ENCODE measurements at places on chromosomes 4 and X. TPM values are rescaled to one million over a fixed set of nuclear protein-coding genes. Genes with fewer than 3 reads are reported as not detected.

DNA sequence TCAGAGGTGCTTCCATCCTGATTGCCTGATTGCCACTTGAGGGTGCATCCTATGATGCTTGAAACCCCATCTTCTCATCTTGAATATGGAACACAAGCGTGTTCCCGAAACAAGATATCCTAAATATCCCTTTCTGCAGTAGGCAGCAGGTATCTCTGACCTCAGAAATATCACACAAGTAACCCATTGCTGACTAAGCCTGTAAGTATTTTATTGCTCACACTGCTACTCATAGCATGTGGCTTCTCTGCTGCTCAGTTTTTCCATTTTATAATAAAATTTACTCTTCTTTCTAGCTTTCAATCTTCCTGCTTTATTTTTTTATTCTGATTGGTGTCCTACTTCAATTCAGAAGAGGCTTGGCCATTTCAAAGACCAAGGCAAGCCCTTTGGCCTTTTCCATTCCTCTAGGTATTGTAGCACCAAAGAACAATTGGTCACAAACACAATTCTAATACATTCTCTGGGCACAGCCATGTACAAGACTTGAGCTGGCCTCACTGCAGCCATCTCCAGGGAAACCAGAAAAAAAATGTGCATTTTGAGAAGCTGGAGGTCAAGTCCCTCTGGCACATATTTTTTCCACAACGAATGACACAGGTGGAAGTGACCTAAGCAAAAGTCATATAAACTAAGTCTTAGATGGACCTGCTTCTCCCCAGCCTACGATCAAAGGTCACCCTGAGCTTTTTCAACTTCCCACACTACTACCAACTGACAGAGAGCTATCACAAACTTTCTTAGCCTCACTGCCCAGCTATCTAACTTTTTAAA lies 107.0 kb downstream of the OR13H1 start:
- H3K27ac ChIP-seq, result no peak overlapping the region
- no peak for DNase-seq
- H3K36me3 ChIP-seq, result no peaks in the 10 kb centered on the region
- H3K4me3 ChIP-seq, result no peak overlapping the region
- H3K27me3 ChIP-seq, result peaks cover 2% of the 10 kb centered on the region

GRCh38 chrX:55787727-55788126 lies 70.2 kb downstream of the RRAGB start:
- no peak overlapping the region for H3K27ac ChIP-seq
- H3K4me1 ChIP-seq, result peaks cover 30% of the 10 kb centered on the region
- no peak for DNase-seq
- peaks cover 2% of the 10 kb centered on the region for H3K27me3 ChIP-seq
- no peak overlapping the region for H3K4me3 ChIP-seq

DNA sequence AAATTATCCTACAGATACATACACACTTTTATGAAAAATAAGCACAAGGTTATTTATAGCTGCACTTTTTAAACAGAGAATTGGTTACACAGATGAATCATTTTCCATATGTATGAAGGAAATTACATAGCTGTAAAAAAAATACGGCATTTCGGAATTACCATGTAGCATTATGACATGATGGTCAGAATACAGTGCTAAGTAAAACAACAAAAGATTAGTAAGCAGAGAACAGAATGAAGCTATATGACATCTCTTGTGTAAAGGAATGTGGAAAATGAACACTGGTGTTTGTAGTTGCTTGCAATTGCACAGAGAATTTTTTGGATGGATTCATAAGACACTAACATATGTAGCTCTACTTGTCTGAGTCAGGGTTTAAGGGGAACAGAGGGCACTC lies 1222.0 kb upstream of the PRKX start:
- no peak overlapping the region for H3K4me3 ChIP-seq
- no peak for DNase-seq
- H3K4me1 ChIP-seq, result no peaks in the 10 kb centered on the region
- no peaks in the 10 kb centered on the region for H3K36me3 ChIP-seq
- H3K27ac ChIP-seq, result no peak overlapping the region

DNA sequence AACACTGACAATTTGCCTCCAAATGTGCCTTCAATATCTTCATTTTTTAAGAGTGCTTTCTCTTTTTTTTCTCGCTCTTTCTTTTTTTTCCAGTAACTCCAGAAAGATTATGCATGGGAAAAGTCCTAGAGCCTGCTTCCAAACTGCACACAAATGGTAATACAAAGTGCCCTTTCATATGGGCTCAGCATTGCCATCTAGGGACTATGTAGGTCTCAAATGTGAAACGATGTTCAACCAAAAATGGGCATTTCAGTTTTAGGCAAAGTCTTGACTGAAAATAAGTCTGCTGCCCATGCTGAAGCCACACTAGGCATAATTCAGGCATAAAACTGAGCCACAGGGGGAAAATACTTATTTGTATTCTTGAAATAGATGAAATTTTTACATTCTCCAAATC lies 65.6 kb downstream of the SYNPO2 start:
- H3K4me3 ChIP-seq, result no peak overlapping the region
- H3K4me1 ChIP-seq, result peaks cover 35% of the 10 kb centered on the region
- peak; percentile 32 for DNase-seq
- H3K27ac ChIP-seq, result no peak overlapping the region
- H3K36me3 ChIP-seq, result no peaks in the 10 kb centered on the region
- no peaks in the 10 kb centered on the region for H3K27me3 ChIP-seq

DNA sequence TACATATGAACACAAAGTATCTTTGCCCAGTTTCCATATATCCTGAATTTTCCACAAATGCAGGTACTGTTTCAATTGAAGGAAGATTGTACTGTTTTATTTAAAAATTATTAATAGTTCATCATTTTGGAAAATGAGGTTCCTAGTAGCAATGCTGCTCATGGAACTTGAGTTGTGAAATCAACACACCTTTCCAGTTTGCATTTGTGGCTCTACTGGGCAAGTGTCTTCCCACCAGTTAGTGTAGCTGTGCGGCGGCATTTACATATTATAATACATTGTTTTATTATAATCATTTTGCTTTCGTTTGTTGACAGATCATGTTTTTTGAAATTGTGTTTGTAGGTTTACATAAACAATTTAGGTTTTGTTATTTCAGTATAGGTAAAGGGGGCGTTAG lies 2.0 kb upstream of the DDX3X start:
- H3K4me1 ChIP-seq, result peaks cover 15% of the 10 kb centered on the region
- H3K36me3 ChIP-seq, result peaks cover 20% of the 10 kb centered on the region
- peak overlapping the region; percentile 95 for H3K4me3 ChIP-seq

GRCh38 chr4:185238750-185239149 lies 29.4 kb downstream of the SNX25 start:
- H3K27me3 ChIP-seq, result no peaks in the 10 kb centered on the region
- peak overlapping the region; percentile 61 for H3K4me3 ChIP-seq
- peak overlapping the region; percentile 80 for H3K27ac ChIP-seq
- DNase-seq, result no peak
- H3K4me1 ChIP-seq, result peaks cover 66% of the 10 kb centered on the region

DNA sequence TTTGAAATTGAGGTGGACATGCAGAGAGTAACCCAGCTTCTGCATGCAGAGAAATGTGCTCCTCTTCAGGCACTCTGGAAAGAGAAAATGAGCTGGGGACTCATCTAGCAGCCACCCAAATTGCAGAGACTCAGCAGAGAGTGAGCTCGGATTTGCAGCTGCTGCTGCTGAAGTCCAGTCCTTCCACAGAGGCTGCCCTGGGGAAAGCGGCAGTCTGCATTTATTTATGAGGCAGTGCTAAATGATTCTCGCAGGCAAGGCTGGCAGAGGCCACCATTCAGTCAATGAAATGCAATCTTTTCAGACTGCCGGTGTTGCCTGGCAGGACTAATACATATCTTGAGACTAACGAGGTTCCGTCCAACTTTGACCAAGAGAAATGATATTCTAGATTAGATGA lies 404.8 kb downstream of the NLGN4X start:
- H3K27ac ChIP-seq, result no peak overlapping the region
- H3K27me3 ChIP-seq, result no peaks in the 10 kb centered on the region
- H3K4me3 ChIP-seq, result no peak overlapping the region

DNA sequence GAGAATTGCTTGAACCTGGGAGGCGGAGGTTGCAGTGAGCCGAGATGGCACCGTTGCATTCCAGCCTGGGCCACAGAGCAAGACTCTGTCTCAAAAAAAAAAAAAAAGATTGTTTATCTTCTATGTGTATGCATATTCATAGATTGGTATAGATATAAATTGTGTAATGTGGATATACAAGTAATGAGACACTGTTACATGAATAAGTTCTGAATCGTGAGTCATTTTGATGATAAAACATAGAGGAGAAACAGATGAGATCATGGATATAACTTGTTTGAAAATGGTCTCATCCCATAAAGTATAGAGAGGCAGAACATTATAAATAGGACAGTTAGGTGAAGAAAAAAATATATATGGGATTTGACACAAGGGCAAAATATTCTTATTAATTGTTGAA lies 628.0 kb downstream of the IL1RAPL1 start:
- H3K4me3 ChIP-seq, result no peak overlapping the region
- H3K4me1 ChIP-seq, result no peaks in the 10 kb centered on the region
- no peak for DNase-seq
- H3K36me3 ChIP-seq, result no peaks in the 10 kb centered on the region

- no peaks in the 10 kb centered on the region for H3K27me3 ChIP-seq
- no peak overlapping the region for H3K4me3 ChIP-seq
- no peaks in the 10 kb centered on the region for H3K36me3 ChIP-seq
- DNase-seq, result no peak
- H3K4me1 ChIP-seq, result no peaks in the 10 kb centered on the region
Measured at GRCh38 chrX:8305350-8305749, 134.3 kb upstream of the VCX2 start.

DNA sequence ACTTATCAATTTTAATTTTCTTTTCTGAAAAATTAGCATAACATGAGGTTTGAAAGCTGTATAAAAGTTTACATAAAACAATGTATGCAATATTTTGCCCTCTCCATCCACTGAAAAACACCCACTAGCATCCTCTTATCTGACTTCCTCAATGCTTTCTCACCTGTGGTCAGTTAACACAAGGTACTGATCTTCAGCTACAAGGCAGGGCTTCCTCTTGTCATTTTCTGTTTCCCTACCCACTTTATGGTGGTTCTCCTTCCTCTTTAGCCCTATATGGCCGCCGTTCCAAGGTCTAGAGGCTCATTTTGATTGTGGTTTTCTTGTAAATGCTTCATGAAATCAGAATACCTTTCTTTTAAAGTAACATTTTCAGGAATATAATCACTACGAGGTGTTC lies 618.6 kb upstream of the CPEB2 start:
- H3K4me1 ChIP-seq, result no peaks in the 10 kb centered on the region
- H3K27ac ChIP-seq, result no peak overlapping the region
- no peak for DNase-seq
- H3K36me3 ChIP-seq, result no peaks in the 10 kb centered on the region

GRCh38 chr4:89878611-89879010 lies 16.0 kb upstream of the MMRN1 start:
- no peaks in the 10 kb centered on the region for H3K4me1 ChIP-seq
- no peak overlapping the region for H3K27ac ChIP-seq
- no peaks in the 10 kb centered on the region for H3K36me3 ChIP-seq
- peaks cover 4% of the 10 kb centered on the region for H3K27me3 ChIP-seq

DNA sequence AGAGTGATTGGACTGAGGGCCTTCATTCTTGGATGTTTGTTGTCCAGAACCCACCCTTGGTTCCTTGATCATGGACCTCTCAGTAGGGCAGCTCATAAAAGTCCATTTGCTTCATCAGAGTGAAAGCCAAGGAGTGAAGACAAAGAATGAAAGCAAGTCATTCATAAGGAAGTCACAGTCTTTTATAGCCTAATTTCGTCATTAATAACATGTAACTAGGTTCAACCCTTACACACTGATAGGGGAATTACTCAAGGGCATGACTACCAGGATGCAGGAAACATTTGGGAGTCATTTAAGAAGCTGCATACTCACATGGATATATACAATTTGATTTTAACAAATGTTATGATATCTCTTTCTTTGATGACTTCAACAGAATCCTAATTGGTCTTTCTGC lies 95.2 kb downstream of the RPA4 start:
- no peak overlapping the region for H3K4me3 ChIP-seq
- no peak overlapping the region for H3K27ac ChIP-seq
- H3K4me1 ChIP-seq, result no peaks in the 10 kb centered on the region
- no peaks in the 10 kb centered on the region for H3K27me3 ChIP-seq

- no peaks in the 10 kb centered on the region for H3K4me1 ChIP-seq
- DNase-seq, result peak; percentile 36
- no peak overlapping the region for H3K27ac ChIP-seq
- no peaks in the 10 kb centered on the region for H3K27me3 ChIP-seq
- no peak overlapping the region for H3K4me3 ChIP-seq
- no peaks in the 10 kb centered on the region for H3K36me3 ChIP-seq
Measured at GRCh38 chrX:40651620-40652223, 4.4 kb upstream of the CXorf38 start.

DNA sequence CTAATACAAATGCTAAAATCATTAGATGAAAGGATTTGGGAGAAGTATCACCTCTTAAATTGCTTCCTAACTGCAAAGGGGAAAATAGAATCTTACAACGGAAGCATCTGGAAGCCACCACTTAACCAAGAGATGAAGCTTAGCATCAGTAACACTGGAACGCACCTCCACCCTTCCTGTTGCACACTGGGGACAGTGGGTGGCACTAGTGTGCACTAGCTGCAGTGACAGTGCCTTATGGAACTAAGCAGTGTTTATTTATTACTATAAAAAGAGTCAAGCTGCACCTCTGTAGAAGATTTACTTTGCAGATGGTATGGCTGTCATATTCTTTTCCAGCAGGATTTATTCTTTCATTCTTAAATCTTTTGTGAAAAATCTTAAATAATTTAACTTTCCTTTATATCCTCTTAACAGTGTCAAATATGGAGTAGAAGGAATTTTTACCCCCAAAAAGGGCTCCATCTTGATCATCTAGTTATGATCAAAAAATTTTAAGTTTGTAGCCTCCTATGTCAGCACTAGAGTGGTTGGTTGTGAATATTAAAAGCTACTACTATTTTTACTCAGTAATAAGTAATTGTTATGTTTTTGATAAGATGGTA lies 76.7 kb downstream of the SCD5 start:
- H3K4me1 ChIP-seq, result peaks cover 11% of the 10 kb centered on the region
- DNase-seq, result peak; percentile 10

- H3K27ac ChIP-seq, result no peak overlapping the region
- H3K4me1 ChIP-seq, result no peaks in the 10 kb centered on the region
- H3K4me3 ChIP-seq, result no peak overlapping the region
- no peaks in the 10 kb centered on the region for H3K36me3 ChIP-seq
Measured at GRCh38 chrX:23959781-23960180, 52.0 kb downstream of the CXorf58 start.

DNA sequence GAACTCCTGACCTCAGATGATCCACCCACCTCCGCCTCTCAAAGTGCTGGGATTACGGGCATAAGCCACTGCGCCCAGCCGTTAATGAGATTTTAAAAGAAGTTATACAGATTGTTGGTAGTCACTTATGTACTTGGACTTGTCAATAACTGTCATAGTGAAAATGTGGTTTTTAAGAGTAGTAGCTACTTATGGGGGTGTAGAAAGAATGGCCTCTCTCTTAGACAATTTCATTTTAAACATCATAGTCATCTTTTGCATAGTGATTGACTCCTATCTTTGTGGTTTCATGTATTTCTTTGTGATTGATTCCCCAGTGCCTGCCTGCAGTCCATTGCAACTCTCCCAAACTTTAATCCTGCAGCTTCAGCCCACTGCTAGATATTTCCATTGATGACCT lies 17.4 kb downstream of the FAM199X start:
- no peak overlapping the region for H3K27ac ChIP-seq
- H3K4me1 ChIP-seq, result peaks cover 5% of the 10 kb centered on the region
- no peak for DNase-seq
- no peak overlapping the region for H3K4me3 ChIP-seq

- H3K27me3 ChIP-seq, result peaks cover 2% of the 10 kb centered on the region
- no peak overlapping the region for H3K27ac ChIP-seq
- no peak overlapping the region for H3K4me3 ChIP-seq
- no peak for DNase-seq
Measured at GRCh38 chr4:182019148-182019652, 224.0 kb upstream of the TENM3 start.

DCAF8L2 gene
- not detected for total RNA-seq

CPZ gene
- total RNA-seq, result 3.5 TPM

TMEM165 gene
- total RNA-seq, result 94.3 TPM

SEC24D gene
- 171 TPM for total RNA-seq

All from HFFc6 (cell line).